ENCODE measurements at places on chromosomes 4 and X.

- peak; percentile 82 for DNase-seq
Observed at GRCh38 chr4:157220371-157220881, at the start of gene GRIA2. Gene GRIA2 (plus strand): TSS chr4:157220728. CDS start chr4:157221043, 315 bp downstream.

GRCh38 chr4:7733201-7733600 is 206.5 kb downstream of the AFAP1 start:
- DNase-seq = no peak

DNA sequence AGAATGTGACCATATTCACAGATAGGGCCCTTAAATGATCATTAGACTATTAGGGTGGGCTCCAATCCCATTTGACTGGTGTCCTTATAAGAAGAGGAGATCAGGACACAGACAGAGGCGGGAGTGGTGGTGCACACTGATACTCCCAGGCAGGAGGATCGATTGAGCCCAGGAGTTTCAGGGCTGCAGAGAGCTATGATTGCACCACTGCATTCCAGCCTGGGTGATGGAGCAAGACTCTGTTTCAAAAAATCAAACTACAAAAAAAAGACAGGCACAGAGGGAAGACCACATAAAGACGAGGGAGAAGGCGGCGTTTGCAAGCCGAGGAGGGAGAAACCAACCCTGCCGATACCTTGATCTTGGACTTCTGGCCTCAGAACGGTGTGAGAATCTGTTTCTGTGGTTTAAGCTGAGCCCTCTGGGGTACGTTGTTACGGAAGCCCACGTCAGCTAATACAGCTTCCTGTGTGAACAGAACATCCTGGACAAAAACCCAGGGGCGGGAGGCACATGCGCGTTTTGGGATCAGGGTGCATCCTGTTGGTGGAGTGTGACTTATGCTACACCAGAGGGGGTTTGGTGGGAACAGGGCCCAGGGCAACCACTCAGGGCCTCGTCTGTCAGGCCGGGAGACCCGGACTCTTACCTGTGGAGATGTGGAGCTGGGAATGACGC is 211.8 kb upstream of the PSAPL1 start:
- DNase-seq = no peak

DNA sequence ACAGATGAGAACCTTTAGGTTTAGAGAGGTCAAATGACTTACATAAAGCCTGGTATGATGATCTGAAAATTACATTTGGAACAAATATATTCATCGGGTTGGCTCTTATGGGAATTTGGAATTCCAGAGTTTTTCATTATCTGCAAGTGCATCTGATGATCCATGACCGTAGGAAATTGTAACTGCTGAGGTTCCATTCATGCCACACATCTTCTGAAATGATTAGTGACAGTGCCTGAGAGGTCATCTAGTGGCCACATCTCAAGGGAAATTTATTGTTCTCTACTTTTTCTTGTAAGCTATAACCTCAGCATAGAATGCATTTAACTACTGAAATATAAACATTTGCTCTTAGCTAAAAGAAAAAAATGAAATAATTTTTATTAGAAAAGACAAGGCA is 105.8 kb upstream of the NWD2 start:
- no peak for DNase-seq

DNA sequence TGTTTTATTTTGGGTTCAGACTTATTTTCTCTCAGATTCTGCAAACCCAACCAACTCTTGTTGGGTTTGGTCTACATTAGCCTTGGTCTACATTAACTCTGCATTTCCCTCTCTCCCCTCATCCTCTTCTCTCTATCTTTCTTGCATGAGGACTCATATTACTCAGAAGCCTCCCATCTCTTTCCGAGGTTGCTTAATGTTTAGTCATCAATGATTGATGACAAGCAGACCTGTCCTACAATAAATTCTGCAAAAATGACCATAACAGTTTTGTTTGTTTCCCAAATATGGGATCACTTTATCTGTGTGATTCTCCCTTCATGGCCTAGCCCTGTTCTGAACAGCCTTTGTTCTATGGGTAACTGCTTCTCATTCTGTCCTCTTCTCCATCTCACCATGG is 75.2 kb downstream of the GABRB1 start:
- DNase-seq = no peak

DNA sequence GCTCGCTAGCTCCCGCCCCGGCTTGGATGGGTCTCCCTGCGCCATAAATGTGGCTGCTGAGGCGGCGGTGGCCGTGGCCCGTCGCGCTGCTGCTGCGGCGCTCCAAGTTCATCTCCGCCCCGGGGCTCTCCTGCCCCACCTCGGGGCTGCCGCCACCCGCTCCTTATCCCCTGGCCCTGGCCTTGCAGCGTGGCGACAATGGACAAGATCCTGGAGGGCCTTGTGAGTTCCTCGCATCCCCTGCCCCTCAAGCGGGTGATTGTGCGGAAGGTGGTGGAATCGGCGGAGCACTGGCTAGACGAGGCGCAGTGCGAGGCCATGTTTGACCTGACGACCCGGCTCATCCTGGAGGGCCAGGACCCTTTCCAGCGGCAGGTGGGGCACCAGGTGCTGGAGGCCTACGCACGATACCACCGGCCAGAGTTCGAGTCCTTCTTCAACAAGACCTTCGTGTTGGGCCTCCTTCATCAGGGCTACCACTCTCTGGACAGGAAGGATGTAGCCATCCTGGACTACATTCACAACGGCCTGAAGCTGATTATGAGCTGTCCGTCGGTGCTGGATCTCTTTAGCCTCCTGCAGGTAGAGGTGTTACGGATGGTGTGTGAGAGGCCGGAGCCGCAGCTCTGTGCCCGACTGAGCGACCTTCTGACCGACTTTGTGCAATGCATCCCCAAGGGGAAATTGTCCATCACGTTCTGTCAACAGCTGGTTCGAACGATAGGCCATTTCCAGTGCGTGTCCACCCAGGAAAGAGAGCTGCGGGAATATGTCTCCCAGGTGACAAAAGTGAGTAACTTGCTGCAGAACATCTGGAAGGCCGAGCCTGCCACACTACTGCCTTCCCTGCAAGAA is 763 bp downstream of the USP38 start:
- DNase-seq = no peak

DNA sequence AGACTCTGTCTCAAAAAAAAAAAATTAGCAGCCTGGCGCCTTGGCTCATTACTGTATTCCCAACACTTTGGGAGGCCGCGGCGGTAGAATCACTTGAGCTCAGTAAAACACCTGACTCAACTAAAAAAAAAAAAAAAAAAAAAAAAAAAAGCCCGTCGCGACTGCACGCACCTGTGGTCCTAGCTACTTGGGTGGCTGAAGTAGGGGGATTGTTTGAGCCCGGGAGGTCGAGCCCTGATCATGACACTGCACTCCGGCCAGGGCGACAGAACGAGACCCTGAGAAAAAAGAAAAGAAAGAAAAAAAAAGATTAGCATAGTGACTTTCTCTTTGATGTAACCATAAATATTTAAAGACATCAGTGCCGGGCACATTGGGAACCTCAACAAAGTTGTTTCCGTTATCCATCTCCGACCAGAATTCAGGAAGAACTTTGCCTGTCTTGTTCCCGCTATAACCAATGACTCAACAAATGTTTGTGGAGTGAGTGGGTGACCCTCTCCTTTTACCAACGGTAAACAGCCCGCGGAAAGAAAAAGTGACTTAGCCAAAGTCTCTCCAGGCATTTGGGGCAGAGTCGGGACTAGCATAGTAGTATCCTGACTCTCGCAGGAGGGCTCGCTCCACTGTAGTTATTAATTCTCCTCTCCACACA is 553 bp upstream of the MED28 start:
- DNase-seq = no peak

- DNase-seq = no peak
Observed at GRCh38 chrX:46553935-46554334, 8.7 kb upstream of the ZNF674 start.

DNA sequence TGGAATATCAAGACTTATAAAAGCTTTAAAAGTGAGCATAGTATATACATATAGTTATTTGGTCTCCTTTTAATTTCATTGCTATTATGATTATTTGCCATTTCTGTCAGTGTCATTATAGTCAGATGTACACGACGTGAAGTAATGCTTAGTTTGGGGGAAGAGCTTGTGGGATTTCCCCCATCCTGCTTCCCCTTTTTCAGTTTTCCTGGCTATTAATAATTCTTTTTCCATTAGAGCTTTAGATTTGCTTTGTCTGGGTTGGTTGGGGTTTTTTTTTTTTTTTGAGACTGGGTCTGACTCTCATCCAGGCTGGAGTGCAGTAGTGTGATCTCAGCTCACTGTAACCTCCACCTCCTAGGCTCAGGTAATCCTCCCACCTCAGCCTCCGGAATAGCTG is 5.4 kb downstream of the ABCE1 start:
- no peak for DNase-seq

DNA sequence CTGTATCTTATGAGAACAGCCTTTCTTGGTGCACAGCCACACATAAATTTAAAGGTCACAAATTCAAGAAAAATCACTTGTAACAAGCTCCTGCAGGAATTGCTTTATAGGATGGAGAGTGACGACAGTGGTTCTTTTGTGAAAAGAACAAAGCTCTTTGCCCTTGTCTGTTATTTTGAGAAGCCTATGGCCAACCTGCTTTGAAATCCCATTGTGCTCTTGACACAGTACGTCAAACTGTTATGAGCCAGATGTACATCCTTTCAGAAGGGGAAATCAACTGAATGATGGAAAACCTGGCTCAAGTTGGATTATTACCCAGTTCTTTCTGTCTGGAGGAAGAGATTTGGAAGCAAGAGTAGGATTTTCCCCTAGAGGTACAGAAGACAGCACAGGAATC is 1454.2 kb downstream of the ARAP2 start:
- DNase-seq = no peak

- no peak for DNase-seq
Observed at GRCh38 chr4:102541697-102542096, 40.5 kb downstream of the NFKB1 start.

DNA sequence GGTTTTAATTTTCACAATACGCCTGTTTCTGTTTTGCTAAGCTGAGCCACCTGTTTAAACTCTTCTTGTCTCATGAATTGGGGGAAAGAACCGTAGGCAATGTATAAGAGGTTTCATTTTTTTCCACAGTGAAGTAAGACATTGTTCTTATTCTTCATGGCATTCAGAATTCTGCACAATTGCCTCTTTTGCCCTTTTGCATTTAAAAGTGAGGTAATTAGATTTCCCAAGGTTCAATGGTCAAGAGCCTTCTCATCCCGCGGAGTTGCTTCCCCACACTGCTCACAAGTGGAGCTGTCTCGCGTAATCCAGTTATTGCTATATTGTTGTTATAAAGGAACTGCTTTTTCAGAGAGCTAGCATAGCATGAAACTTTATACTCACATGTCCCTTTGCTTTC is 90.9 kb upstream of the SPRY1 start:
- DNase-seq = no peak

- no peak for DNase-seq
Observed at GRCh38 chrX:38806875-38807621, 5.8 kb downstream of the MID1IP1 start.

DNA sequence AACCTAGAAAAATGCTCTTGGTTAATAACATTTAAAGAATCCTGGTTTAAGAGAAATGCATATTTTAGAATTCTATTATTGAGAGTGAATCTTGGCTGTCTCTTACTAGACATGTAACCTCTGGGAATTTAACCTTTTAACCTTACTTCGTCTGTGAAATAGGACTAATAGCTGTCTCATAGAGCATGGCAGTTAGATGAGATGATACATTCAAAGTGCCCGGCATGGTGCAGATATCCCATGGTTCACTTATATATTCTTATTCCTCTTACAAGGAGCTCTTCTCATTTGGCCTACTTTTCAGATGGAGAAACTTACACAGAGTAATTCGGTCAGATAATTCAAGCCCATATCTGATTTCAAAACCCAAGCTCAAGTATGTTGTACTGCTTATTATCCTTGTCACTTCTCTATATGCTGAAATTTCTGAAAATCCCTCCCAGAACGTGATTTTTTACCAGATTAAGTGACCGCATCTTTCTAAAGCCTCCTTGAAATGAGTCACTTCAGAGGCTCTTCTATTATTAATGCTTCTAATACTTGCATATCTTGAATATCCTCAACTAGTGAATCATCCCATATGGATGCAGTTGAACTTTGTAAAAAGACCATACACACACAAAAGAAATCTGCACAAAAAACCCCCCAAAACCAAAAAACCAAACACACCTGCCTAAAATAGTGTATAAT is 4.9 kb downstream of the CDKN2AIP start:
- DNase-seq = no peak

DNA sequence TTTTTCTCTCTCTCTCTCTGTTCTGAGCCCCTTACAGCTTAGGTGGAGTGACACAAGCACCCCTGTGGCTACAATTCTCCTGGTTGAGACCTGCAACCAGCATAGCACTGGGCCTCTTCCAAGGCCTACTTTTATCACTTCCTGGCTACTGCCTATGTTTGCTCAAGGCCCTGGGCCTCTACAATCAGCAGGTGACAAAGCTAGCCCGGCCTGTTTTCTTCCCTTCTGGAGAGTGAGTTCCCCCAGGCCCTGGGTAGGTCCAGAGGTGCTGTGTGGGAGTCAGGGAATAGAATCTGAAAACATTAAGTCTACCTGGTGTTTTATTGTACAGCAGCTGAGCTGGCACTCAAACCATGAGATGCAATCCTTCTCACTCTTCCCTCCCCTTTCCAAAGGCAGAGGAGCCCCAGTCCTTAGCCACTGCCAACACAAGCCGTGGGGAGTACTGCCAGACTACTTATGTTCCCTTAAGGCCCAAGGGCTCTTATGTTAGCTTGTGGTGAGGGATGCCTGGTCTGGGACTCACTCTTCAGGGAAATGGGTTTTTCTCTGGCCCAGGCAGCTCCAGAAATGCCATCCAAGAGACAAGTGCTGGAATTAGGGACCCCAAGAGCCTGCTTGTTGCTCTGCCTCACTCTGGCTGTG is 23.8 kb upstream of the MAGEC3 start:
- DNase-seq = no peak

DNA sequence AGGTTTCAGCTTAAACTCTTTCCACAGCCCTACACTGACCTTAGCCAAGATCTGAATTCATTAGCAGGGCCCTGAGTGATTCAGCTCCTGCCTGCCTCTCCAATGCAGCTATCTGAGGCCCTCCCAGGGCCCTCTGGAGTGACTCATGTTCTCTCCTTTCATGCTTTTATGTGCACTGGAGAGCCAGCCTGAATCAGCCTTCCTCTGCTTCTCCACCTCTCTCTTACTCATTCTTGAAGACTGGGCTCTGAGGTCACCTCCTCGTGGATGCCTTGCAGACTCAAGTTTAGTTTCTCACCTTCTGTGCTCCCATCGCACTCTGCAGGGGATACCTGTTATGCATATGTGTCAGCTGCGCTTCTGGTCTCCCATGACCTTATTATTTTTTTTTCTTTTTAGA is 3.1 kb upstream of the OCIAD2 start:
- no peak for DNase-seq

GRCh38 chr4:159747983-159748382 is 645.1 kb downstream of the RAPGEF2 start:
- peak; percentile 9 for DNase-seq

- DNase-seq = no peak
Observed at GRCh38 chr4:55075823-55076716, 49.3 kb downstream of the KDR start.

- no peak for DNase-seq
Observed at GRCh38 chr4:152014280-152014679, 253.5 kb upstream of the GATB start.

- DNase-seq = peak; percentile 71
Observed at GRCh38 chr4:8044699-8045098, 105.0 kb upstream of the AFAP1 start.

All from D341Med (cell line).